ENCODE measurements at places on chromosomes 11 and 22.

DNA sequence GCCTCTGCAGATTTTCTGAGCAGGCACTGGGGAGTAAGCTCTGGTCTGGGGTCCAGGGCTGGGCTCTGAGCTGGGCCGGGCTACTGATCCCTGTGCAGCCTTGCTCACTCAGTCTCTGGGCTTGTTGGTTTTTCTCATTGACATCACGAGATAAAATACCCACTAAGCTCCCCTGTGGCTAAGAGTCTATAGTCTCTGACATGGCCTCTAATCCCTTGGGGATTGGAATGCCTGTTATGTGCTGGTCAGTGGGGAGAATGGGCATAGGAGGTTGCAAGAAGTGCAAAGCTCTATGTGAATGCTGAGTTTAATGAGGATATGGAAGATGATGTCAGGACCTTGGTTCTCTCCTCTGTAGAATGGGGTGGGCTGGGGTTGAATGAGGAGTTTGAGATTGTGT is 23.3 kb downstream of the ELF5 start:
- DNase-seq, result no peak

DNA sequence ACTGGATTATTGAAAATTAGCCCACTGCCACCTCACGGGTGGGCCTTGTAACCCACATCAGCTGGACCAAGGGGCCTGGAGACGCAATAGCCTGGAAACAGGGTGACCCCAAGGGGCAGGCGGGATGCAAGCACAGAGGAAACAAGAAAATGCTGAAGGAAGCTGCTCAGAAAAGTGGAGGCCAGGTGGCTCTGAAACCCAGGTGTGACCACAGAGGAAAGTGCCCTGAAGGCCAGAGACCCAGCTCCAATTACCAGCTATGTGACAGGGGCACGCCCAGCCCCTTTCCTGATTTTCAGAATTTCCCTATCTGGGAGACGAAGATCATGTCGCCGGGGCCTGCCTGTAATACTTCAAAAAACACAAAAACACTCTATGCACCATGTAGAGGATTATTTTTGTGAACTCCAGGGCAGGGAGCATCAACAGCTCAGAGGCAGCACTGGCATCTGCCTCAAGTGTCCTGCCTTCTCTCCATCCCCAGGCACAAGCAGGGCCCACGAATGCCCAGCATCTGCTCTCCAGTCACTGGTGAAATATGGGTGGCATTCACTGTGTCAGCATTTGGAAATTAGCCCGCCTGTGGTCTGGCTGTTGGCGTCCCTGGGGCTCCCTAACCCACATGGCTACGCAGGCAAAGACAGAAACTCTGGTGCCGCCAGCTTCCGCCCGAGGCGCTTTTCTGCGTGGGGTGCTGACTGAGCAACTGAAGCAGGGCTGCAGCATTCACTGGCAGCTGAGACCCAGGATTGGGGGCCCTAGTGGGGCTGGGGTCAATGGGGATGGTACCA is 6.3 kb downstream of the KCNJ1 start:
- DNase-seq, result peak; percentile 93

- no peak for DNase-seq
Observed at GRCh38 chr11:76253416-76253815, 47.1 kb upstream of the WNT11 start.

GRCh38 chr22:45869340-45869847 is 107.6 kb downstream of the WNT7B start:
- no peak for DNase-seq

GRCh38 chr11:679271-680207 is 15.5 kb downstream of the DEAF1 start:
- no peak for DNase-seq

Data from AG10803 (cell line).